ENCODE measurements at places on chromosomes 2 and 18. TPM values are rescaled to one million over a fixed set of nuclear protein-coding genes. Genes with fewer than 3 reads are reported as not detected.

DNA sequence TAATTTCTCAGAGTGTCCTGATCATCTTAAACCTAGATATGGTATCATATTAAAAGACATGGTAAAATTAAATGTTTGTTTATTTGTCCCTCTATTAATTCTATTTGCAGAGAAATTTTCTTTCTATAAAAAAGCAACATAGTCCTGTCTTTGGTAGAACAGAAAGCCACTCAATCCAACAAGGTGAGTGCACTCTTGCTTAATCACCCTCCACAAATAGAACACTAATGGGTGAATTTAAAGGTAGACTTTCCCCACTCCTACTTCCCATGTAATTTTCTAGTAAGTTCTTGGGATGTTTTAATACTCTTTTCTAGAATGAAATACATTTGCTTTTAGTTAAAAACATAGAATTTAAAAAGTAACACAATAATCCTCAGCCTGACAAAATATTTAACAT lies 97.7 kb downstream of the PIGN start:
- no peak for DNase-seq

The ZNF532 gene
- 41.3 TPM for total RNA-seq

GRCh38 chr18:576924-577323 lies 3.3 kb upstream of the CETN1 start:
- DNase-seq, result no peak

- DNase-seq, result no peak
Observed at GRCh38 chr18:24031916-24032315, 17.4 kb downstream of the TTC39C start.

DNA sequence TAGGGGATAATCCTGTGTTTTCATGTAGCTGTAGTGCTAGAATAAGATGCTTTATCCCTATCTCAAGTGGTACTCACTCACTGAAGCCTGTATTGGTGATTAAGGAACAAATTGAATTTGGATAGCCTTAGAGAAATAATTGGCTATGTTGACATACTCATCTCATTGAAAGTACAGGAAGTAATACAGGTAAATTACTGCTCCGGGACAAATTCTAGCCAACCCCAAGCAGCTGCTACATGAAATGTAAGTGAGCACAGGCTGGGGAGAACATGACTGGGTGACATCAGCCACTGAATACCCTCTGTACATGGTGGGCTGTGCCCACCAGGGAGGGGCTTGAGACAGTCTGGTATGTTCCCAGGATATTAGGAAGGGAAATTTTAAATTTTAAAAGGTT lies 188.4 kb upstream of the RASGRP3 start:
- no peak for DNase-seq

GRCh38 chr18:58992301-58993231 lies 127.9 kb downstream of the ZNF532 start:
- peak; percentile 69 for DNase-seq

DNA sequence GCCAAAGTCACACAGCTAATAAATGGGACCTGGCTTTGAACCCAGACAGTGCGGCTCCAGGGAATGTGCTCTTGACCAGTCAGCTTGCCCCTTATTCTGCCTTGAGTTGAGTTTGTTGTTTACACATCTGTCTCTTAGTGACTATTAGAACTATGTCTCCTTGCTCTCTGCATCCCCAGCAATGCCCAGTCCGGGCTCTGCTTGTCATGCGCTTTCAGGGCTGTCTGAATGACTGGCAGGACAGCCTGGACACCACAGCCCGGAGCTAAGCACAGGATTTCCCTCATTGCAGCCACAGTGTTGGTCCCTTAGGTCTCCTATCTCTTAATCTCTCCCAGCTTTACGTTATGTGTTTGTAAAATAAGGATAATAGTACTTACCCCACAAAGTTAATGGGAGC lies 246.4 kb upstream of the RAB12 start:
- no peak for DNase-seq

DNA sequence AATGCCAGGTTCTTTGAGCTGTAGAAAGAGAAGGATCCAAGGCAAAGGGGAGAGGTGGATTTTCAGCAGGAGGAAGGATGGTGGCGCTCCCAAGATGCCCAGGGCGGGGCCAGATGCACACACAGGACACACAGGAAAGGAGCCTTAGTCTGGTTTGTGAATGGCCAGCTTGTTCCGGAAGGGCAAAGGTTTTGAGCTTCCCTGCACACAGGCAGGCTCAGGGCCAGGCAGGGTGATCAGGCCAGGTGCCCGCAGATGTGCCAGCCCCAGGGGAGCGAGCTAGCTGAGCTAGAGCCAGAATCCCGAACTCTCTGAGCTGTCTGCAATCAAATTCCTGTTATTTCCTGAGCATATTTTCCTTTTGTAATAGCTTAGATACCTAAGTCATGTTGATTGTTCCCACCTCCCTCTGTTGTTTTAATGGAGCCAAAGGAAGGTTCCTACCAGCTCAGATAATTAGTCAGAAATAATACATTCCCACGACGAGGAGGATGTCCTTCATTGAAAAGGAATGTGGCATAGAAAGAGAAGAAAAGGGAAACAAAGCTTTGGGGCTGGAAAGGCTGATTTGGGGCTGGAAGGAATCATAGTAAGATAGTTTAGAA lies 13.7 kb upstream of the OTOF start:
- DNase-seq, result no peak

The ZSWIM2 gene
- total RNA-seq, result not detected

DNA sequence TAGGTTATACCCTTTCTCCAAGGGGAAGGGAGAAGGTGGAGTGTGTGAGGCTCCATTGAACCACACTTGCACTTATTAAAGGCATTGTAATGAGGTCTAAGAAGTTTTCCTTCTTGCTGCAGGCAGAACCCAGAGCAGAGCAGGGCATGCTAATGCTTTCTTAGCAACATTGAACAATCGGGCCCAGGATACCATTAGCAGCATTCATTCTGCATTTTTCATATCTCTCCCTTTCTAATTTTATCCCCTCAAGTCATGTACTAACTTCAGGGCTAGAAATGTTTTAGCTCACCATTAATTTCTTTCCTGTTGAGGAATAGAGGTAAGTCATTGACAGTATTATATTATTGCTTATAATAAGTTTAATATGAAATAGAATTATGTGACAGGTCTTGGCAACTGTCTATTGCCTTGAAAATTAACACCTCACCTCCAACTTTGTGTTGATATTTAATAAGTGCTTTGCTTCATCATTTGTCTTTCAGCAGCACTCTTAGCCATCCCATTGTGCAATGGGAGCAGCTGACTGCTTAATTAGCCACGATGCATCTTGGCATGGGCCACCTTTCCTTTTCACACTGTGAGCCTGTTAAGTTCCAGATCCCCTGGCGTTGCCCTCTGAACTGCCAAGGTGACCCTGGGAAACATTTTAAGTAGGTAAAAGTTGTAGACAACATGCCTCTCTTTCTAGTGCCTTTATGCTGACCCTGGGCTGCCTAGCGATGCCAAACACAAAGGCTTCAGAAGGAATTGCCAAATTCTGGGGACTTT lies 300.8 kb upstream of the MEX3C start:
- DNase-seq, result no peak

The NCKAP1 gene
- total RNA-seq, result 214 TPM

- no peak for DNase-seq
Observed at GRCh38 chr18:8800876-8801262, 95.5 kb downstream of the MTCL1 start.

GRCh38 chr2:198211706-198212105 lies 407.3 kb downstream of the PLCL1 start:
- no peak for DNase-seq

- no peak for DNase-seq
Observed at GRCh38 chr18:47380153-47380552, 128.7 kb upstream of the SKOR2 start.

Data from bronchial epithelial cell (primary cell).